Amygdala (tissue), 56 donors: ENCODE measurements at places on chromosomes 3 and 15.

DNA sequence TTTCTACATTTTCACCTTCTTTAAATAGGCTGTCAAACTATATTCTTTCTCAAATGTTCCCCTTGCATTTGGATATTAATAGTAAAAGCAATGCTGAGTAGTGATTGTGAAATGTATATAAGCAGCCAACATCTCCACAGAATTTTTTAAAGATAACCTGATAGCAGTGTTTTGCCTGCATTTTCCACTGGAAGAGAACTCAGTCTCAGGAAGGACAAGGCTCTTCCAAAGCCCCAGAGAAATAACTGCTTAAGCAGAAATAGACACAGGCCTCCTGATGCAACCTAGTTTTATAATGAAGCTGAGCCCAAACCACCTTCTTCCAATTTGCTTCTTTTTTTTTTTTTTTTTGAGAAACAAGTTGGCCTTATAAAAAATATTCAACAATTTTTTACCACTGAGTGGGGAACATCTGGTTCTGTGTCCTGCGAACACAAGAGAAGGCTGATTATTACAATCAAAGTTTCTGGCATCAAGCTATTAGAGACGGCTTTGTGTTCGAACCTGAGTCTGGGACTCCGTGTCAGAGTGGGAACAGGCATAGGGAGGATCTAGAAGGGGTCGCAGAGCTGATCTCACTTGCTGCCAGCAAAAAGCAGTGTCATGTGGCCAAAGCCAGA lies 332.5 kb upstream of the TBL1XR1 start:
- DNase-seq, result no peak

GRCh38 chr15:56356616-56357015 lies 8.6 kb upstream of the TEX9 start:
- DNase-seq, result no peak

DNA sequence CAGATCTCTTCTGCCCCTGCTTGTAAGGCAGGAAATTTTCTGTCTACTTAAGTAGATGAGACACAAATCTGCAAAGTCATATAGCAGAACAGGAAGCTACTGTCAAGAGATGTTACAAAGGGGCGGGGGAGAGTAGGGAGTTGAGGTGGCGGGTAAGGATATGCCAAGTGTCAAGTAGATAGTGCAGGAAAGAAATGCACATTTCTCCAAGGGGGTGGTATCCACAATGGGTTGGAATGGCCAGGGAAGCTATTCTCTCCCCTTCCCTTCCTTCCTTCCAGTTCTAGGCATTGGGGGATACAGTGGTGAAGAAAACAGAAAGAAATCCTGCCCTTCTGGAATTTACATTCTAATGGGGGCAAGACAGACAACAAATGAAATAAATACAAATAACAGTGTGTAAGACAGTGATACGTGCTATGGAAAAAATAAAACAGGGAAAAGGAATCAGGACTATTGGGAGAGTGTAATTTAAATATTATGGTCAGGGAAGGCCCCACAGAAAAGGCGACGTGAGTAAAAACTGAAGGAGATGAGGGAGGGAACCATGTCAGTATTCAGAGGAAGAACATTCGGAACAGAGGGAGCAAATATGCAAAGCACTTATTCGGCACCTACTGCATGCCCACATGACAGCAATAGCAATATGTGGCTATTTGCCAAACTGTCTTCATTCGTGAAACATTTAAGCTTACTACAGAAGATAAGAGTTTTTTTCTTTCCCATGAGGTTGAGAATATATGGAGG lies 42.8 kb upstream of the RNU6-1 start:
- DNase-seq, result no peak

DNA sequence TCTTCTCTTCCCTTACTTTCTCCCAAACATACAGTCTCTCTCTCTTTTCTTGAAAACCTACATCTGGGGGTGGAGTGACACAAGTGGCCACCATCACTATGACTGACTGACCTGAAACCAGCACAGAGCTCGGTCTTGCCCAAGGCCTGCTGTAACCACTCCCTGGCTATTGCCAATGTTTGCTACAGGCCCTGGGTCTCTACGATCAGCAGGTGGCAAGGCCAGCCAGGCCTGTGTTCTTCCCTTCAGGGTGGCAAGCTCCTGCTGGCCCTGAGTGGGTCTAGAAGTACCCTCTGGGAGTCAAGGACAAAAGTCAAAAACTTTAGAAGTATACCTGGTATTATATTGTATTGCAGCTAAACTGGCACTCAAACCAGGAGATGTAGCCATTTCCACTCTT lies 140.9 kb upstream of the TGFBR2 start:
- no peak for DNase-seq

GRCh38 chr15:90259524-90259923 lies 5.9 kb upstream of the NGRN start:
- no peak for DNase-seq

- no peak for DNase-seq
Observed at GRCh38 chr3:172607305-172608121, 84.3 kb upstream of the TNFSF10 start.

- DNase-seq, result no peak
Observed at GRCh38 chr3:169083163-169083562, 580.3 kb downstream of the MECOM start.

DNA sequence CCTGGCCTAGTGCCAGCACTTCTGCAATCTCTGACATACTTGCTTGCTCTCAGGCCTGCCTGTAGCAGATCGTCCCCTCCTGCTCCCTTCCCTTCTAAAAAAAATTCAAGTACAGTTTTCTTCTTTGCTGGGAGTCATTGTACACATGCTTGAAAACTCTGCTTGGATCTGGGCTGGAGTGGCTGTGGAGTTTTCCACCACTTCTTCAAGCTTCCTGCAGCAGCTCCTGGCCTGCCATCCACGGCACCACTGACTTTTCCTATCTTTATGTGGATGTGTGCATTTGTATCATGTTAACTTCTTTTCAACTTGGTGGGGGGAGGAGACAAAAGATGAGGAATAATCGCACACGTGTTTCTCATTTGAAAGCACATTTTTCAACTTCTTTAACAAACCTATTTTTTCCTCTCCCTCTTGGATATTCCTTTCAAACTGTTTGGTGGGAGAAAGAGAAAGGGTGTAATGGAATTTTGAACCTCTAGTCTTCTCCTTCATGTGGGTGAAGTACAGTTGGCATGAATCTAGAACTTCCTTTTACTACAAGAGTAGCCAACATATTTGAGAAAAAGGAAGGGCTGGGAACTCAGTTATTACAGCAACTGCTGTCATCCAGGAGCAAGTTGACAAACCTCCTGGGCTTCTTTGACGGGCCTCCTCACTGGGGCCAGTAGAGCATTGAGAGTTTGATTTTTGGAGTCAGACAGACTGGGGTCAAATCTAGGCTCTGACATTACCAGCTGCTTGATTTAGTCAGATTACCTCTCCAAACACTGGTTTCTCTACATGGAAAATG lies 61.2 kb upstream of the LRTM1 start:
- DNase-seq, result no peak

DNA sequence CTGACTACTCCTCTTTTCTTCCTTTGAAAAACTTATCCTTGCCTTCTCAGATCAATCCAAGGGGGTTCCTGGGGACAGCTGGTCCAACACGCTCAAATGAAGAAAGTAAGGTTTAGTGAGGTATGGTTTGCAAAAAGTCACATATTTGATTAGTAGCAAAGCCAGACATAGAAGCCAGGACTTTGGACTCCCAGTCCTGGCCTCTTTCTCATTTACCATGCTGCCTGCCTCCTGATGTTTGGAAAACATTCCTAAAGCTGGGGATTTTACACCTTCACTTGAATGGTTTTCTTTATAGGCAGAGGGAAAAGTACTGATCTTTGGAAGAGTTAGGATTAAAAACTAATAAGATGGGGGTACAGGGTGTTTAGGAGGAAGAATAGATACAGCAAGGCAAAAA lies 14.6 kb downstream of the POPDC2 start:
- no peak for DNase-seq

DNA sequence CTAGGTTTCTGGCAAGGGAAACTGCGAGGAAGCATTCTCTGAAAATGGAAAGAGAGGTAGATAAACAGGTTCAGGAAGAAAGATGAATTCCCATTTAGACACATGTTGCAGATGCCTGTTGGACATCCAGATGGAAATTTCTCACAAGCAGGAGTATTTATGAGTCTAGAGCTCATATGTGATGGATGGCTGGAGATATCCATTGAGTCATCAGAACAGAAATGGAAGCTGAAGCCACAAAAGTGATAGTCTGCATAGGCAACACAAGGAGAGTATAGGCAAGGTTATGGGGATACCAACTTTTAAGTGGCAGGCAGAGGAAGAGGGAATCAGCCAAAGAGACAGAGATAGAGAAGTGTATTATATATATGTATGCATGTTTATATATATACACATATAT lies 6.3 kb upstream of the RAMAC start:
- no peak for DNase-seq

DNA sequence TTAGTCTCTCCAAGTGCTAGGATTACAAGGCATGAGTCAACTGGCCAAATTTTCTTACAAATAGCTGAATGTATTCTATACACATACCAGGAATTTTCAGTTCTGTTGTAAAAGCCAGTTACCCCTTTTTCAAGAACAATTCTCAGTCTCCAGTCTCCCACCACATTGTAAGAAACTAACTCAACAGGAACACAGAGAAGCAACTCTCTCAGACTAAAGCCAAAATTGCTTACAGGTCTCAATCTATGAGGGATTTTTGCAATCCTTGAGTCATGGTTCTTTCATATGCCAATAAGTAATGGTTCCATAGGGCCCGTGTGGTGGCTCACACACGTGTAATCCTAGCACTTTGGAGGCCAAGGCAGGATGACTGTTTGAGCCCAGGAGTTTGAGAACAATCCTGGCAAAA lies 8.5 kb downstream of the IP6K2 start:
- DNase-seq, result no peak

GRCh38 chr15:64152507-64153387 lies 1.2 kb downstream of the SNX22 start:
- DNase-seq, result no peak

DNA sequence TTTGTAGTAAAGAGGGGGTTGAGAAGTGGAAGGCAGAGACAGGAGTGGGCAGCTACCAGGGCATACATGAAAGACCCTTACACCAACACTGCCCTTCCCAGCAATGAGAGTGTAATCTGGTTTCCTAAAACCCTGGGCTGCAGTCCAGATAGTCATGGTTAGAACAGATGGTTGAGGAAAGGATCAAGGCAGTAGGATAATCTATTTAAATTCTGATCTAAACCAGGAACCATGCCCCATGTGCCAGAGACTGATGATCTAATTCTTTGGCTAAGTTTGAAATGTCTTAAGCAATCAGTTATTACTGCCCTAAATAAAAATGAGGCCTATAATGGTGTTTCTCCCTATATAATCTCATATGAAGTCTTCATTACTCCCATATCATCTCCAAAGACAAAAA lies 59.6 kb downstream of the PRTG start:
- no peak for DNase-seq

DNA sequence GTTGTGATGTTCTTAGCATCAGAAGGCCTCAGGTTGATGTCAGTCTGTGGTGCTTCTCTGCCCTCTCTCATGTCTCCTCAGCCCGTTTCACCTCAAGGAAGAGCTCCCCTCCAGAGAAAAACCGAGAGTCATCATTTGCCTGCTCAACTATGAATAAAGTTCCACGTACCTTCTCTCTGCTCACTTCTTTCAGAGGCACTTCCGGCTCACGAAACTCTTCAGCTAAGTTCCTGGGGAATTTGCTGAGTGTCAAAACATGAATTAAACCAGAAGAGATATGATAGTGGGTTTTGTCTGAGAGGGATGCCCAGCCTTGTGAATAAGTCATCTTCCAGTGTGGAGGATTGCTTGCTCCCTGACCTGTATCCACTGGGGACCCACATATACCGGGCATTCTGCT lies 37.7 kb downstream of the CCR4 start:
- no peak for DNase-seq

DNA sequence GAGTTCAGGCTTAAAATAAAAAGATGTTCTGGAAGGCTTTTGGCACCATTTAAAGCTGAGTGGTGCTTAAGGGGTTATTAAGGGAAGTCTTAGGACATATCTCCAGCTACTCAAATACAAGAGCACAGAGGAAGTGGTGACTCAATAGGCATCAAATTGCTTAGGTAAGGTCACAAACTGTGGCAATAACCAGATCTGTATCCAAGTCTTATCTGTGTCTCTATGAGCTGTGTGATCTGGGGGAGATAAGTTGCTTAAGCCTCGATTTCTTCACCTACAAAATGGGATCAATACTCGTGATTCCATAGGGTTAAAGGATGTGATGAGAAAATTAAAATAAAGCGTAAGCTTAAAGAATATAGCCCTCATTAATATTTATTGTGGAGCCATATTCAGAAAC lies 7.6 kb downstream of the HDC start:
- no peak for DNase-seq

DNA sequence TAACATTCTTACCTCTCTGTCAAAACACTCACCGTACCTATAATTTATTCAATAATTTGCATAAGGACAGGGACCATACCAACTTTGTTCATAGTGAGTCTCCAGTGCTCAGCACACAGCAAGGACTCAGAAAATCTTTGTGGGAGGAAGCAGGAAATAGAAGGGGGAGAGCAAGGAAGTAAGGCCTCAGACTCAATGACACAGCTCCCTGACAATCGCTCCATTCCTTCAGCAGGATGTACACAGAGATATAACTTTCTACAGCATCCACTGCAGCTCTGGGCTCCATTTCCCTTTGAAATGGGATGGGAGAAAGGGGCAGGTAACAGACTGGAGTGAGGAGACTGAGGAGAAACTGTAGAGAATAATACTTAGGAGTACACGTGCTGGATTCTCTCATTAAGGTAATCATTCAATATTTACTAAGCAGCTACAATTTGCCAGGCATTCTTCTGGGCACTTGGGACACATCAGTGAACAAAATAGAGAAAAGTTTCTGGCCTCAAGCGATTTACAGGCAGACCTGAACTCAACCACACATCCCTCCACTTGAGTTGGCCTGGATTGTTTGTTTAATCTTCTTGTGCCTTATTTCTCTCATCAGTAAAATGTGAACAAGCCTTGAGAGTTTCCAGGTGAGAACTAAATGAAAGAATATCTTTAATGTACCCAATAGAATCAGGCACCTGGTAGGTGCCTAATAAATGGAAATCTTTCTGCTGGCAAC lies 330.3 kb upstream of the THBS1 start:
- DNase-seq, result no peak

- DNase-seq, result no peak
Observed at GRCh38 chr3:4866866-4867265, 112.4 kb upstream of the BHLHE40 start.

DNA sequence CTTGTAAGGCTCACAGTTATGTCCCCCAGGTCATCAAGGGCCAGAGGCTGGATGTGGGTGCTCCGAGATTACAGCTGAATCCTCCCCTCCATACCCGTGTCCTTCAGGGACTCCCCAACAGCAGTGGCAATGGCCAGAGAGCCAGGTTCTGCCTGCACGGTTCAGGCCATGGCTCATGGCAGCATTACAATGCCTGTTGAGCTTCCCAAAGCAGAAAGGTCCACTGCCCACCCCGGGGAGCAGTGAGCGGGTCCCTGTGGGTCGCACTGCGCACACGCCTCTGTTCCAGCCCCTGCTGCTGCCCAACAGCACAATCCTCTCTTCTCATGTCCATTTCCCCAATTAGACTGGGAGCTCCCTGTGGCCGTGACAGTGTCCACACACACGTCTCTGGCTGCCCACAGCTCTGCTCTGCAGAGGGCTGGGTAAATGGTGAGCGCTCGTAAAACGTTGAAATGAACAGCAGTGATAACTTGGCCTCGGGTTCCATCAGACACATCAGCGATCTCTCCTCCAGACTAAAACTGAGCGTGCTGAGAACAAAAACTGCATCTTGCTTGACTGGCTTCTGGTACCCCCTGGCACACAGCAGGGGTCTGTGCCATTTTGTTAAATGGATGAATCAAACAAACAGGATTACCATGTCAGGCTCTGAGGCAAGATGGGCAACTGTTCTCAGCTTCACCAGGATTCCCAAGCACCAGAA lies 80.4 kb downstream of the VGLL4 start:
- DNase-seq, result no peak

- no peak for DNase-seq
Observed at GRCh38 chr3:142628801-142629200, 32.6 kb downstream of the PLS1 start.
